ENCODE measurements at places on chromosomes 5 and 9.

DNA sequence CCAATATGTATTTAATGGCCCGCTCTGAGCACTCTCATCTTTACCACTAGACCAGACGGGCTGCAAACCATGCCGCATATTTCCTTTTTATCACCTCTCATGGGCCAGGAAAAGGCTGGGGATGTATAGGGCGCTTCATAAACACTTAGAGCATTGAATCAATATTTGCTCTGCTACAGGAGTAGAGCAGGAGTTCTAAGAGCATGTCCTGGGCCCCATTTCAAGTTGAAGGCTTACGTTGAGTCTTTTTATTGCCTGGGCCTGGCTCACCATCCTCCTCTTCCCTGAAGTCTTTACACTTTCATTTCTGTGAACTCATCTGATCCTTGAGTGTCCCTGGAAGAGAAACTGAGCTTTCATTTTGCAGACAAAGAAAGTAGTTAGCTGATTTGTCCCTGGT lies 112.4 kb downstream of the FSTL4 start:
- no peak for DNase-seq

- DNase-seq: no peak
Measured at GRCh38 chr9:108511307-108511706, 344.5 kb downstream of the ACTL7B start.

DNA sequence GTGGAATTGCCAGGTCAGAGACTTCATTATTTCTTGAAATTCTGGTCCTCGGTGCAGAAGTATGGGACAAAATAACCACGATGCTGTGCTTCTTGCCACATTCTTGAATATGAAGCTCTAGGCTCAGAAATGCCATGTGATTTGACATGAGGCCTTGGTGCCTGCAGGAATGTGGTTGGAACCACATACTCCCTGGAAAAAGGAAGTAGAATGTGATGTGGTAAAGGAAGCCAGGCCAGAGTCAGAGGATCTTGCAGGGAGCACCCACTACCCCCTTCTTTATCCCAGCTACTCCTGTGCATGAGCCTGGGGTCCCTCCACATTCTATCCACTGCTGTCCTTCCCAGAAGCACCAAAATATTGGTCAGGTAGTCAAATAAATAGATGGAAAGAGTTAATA lies 80.9 kb downstream of the FOXD1 start:
- DNase-seq: no peak

- no peak for DNase-seq
Measured at GRCh38 chr5:62496876-62497275, 81.7 kb upstream of the LRRC70 start.

DNA sequence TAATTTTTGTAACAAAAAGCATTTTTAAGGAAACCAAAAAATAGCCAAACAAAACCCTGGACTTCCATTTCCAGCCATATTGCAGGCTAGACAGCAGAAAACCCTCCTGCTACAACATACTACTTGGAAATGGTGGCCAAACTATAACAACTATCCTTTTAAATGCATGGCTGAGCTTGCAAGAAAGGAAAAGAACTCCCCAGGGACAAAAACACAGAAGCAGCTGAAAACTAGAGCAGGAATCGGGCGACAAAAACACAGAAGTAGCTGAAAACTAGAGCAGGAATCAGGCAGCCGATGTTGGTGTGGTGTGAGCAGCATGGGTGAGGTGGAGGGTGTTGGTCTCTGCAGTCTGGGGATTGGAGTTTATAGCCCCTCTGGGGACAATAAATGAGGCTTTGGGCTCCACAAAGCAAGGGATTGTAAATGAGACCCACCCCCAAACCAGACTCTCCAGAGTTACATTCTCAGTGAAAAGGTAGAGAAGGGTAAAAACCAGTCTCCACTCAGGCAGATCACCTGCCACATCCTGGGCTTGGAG lies 95.2 kb downstream of the C9orf50 start:
- DNase-seq: no peak

DNA sequence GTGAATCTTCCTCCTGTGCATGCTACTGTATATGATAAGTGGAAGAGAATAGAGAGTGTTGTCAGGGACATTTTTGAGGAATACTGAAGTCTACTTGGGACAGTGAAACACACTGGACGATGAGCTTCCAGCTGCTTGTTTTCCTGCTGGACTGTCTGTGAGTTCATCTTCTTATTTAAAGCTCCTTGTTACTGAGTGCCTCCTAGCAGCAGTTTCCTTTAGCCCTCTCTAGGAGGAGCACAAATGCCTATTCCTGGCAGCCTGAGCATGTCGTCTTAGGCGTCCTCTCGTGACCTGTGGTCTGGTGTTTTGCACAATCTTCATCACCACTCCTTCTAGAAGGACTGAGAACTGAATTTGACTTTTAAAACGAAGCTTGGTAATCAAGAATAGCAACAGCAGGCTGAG lies 43.8 kb downstream of the ANKRD33B start:
- DNase-seq: no peak

GRCh38 chr5:174259696-174260420 lies 214.4 kb downstream of the NSG2 start:
- no peak for DNase-seq

DNA sequence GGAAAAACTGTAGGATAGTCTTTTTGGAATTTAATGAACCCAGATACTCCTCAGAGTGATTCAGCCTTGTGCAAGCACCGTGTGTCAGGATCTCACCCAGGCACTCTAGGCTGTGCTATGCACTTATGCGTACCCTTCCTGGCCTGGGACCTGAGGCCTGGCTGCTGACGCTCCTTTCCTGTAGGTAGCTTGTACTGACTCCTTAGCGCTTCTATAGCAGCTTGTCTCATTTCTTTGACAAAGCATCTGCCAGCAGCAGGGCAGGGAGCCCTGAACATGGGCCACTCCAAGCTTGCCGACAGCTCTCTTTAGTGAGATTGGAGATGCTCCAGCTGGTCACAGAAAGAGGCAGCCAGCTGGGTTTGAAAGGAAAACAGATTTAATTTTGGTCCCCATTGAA lies 147.3 kb downstream of the SGCD start:
- DNase-seq: no peak

DNA sequence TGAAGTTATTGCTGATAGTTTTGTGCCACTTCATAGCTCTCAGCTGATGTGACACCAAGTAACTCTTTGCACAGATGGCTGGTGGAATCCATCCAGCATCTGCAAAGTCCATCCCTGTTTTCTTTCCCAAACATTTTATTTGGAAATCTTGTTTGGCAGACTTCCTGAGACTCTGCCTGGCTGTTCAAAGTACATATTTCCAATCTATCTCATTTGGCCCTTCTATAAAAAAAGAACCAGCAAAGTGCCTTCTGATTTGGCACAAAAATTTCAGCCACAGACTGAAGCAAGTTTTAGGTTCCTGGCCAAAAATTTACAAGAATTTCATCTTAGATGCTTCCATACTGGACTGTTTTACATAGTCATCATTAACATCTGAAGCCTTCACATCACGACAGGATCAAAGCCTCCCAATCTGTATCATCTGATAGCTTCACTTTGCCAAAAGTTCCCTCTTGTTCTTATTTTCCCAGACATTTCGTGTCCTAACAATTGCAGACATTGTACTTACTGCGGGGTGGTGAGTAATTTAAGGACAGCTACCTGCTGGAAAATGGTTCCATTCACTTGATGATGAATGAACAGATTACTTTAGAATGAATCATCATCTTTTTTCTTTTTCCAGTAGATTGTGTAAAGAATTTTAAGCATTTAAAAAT lies 377.3 kb downstream of the KIAA0825 start:
- DNase-seq: no peak

DNA sequence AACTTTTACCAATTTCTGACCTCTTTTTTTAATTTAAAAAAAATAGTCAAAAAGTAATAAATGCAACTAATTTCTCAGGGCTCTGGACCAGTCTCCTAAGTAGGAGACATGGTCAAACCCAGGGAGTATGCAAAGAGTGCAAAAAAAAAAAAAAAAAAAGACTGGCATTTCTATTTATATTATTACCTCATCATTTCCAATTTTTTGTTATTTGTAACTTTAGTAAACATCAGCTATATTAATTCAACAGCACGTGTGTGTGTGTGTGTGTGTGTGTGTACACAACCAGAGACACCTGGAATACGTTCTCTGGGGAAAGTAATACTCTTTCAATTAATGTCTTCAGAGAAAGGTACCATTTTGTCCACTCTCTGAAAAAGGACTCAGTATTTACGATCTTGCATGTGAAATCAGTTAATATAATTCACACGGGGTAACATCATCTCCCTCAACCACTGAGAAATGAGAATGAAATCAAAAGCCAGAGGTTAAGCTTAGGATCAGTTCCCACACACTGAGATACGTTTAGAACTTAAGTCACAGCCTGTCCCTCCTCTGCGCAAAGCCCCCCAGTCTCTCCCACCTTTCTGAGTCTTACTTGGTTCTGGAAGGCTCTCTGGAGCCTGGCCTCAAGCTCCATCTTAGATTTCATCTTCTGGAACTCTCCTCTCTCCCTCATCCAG lies 21.9 kb downstream of the ZNF608 start:
- DNase-seq: no peak

DNA sequence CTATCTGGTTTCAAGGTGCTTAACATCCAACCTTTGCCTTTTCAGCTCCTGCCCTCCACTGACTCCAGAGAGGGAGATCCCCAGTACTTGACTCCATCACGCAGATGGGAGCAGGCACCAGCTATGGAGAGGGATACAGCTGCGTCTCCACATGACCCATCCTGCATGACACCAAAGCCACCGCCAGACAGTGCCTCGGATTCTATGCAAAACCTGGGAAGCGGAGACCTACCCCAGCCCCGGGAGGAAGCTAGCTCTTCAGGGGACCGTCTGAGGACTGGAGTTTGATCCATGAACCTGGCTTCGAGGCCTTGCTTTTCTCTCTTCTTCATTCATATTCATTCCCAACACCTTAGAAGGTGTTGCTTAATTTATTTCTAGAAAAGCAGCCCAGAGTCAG lies 24.8 kb downstream of the HRH2 start:
- no peak for DNase-seq

DNA sequence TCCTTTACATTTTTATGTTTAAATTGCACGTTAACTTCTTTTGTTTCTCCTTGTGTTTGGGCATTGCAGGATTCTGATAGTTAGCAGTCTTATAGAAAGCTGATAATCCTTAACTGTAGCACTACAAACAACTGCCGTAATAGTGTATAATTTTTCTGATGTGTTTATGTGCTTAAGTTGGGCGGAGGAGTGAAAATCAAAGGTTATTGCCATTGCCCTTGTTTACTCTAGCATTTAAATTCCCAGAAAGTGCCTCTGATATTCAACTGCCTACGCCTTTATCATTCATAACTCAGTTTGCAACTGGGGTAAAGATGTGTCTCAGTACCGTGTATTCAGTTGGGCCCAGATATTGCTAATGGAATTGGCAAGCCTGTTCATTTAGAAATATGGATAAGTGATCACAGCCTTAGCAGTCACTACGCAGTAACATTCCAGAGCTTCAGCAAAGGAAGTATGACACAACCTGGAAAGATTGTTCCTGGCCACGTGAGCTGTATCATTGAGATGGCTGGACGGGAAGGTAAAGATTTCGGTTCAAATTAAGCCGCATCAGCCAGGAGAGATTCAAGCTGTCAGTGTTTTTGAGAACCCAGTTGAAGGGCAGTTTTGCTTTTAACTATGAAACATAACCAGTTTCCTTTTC lies 28.1 kb upstream of the LRRTM2 start:
- DNase-seq: no peak

- DNase-seq: no peak
Measured at GRCh38 chr9:95645992-95646391, 129.2 kb upstream of the PTCH1 start.

GRCh38 chr5:410911-411517 lies 32.0 kb upstream of the EXOC3 start:
- DNase-seq: no peak

GRCh38 chr9:74120061-74120460 lies 377.1 kb upstream of the RORB start:
- no peak for DNase-seq

GRCh38 chr5:110916381-110917049 lies 155.0 kb upstream of the TSLP start:
- peak; percentile 75 for DNase-seq

DNA sequence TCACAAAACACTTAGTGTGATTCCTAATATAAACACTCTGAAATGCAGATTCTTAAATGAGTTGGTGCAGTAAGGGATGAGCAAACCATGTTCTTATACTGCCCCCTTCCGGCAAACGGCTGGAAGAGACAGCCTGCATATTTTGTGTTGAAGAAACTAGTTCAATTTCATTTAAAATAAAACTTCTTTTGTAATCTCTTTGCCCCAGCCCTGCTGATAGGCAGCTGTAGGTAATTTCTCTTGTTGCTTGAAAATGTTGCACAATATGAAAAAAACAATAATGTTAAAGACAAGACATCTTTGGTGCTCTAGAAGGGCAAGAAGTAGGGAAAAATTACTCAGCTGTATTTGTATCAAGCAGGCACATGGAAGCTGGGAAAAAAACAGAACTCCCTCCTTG lies 89.7 kb upstream of the CCNG1 start:
- peak; percentile 30 for DNase-seq

- DNase-seq: no peak
Measured at GRCh38 chr5:109529520-109529919, 119.7 kb upstream of the PJA2 start.

- DNase-seq: peak; percentile 66
Measured at GRCh38 chr5:67209141-67209771, 12.7 kb upstream of the CD180 start.

GRCh38 chr9:7368410-7369292 lies 430.9 kb downstream of the DMAC1 start:
- peak; percentile 84 for DNase-seq

GRCh38 chr9:101341958-101342357 lies 42.8 kb downstream of the BAAT start:
- no peak for DNase-seq

DNA sequence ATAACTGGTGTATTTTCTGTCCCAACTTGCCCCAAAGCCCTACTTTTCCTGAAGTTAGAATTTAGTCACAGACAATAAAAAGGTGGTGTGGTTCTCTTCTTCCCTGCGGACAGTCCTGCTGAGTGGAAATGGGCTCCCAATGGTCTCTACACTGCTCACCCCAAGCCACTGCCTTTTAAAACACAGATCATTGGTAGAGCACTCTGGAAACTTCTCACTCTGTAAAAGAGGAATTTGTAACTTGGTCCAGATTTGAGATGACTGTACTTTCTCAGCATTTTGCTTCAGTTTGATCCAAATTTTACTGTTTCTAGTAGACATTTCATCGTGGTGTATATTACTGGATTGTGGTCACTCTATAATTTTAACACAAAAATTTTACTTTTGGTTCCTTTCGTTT lies 80.3 kb upstream of the ROR2 start:
- DNase-seq: no peak

- DNase-seq: no peak
Measured at GRCh38 chr9:112140936-112141335, 34.2 kb downstream of the SUSD1 start.

DNA sequence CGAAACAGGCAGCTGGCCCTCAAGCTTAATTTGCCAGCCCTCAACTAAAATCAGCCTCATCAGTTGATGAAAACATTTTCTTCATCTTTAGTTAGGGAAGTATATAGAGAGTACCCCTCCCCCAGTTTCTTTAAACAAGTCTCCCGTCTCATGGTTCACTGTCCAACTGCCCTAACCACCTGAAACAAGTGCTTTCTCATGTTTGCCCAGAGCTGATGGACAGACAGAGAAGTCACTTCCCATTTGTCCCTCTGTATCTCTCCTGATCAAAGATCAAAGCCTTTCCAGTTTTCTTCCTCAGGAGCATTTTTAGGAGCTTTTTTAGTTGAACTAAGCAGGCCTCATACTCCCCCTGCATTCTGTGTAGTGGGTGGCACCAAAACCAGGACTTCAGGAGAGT lies 21.7 kb downstream of the FUBP3 start:
- DNase-seq: no peak

- DNase-seq: no peak
Measured at GRCh38 chr5:84191281-84191680, 193.4 kb downstream of the EDIL3 start.

GRCh38 chr5:119355685-119356611 lies at the start of gene TNFAIP8:
TSS of gene TNFAIP8 (plus strand) at chr5:119356019. CDS start at chr5:119356091, 72 bp downstream.
- DNase-seq: no peak

- DNase-seq: peak; percentile 83
Measured at GRCh38 chr9:22008717-22009505, at the start of gene CDKN2B. TSS of gene CDKN2B (minus strand) at chr9:22009305. CDS start at chr9:22008953, 352 bp downstream.
